A172 (cell line): ENCODE measurements at places on chromosomes 12 and 14. TPM values are rescaled to one million over a fixed set of nuclear protein-coding genes. Genes with fewer than 3 reads are reported as not detected.
A peak's percentile ranks its signal among the peaks of the same experiment; 100 is the strongest.

The GLIPR1L1 gene
- total RNA-seq: not detected in 2 replicates

- DNase-seq: no peak
Observed at GRCh38 chr12:55708695-55709233, 1.1 kb upstream of the ITGA7 start.

- peak; percentile 92 for DNase-seq
Observed at GRCh38 chr12:53984901-53985691, at the start of gene HOXC10. Gene HOXC10 (plus strand): TSS chr12:53985146. CDS start chr12:53985260, 114 bp downstream.

The OR4E2 gene
- total RNA-seq: not detected in 2 replicates

DNA sequence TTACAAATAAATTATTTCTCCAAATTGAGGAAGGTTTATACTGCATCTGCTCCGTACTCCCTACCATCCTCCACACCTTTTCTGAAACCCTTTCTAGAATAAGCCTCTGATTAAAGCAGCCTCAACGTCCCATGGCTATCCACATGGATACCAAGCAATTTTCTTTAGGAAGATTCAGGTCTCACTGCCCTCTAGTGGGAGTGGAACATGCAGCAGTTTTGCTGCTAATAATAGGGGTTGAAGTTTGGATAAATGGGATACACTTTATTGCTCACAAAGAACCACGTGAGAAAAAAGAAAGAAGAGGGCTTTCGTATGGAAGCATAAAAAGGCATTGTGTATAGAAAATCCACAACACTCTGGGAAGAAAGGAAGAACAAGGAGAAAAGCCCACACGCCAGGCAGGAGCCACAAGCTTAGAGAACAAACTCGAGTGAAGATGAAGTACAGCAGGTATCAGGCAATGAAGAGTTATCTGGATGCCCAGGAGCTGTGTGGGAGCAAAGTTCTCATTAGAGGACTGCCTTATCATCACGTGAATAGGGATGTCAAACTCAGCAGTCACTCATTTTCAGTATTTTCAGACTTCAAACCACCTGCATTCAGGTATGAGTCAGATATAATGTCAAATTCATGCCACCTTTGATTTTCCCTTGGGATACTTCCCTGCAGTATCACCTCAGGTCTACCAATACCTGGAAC, 45.8 kb downstream of the CCER1 start:
- DNase-seq: peak; percentile 54

- no peak for DNase-seq
Observed at GRCh38 chr14:52481864-52482263, 70.4 kb downstream of the TXNDC16 start.

The SLC41A2 gene
- total RNA-seq: 22.3 and 34.7 TPM in 2 replicates

DNA sequence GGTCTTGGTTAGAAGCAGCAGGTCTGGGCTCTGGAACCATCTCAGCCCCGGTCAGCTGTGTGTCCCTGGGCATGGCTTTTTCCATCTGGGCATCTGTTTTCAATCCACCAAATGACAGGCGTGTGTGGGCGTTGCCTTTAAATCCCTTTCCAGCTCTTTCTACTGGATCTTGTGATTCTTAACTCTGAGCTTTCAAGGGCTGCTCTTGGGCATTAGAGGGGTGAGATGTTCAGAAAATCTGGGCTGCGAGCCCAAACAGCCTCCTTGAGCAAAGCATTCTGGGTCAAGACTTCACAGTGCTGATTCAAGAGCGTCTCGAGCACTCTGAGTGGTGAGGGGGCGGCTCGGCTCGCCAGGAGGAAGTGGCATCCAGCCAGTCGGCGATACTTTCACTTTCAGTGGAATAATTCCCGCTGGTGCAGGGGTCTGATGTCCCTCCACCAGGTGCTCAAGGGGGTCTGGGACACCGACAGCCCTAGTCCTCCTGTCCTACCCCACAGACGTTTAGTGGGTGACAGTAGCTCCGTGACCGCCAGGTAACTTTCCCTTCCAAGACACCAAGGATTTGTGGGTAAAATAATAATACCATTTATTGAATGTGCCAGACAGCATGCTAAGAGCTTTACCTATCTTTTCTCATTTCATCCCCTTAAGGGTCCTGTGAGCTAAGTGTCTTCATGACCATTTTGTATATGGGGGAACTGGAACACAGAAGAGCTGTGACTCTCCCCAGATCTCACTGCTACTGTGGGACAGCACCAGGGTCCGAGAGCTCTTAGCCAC, 114.0 kb downstream of the PLXNC1 start:
- peak; percentile 67 for DNase-seq

- DNase-seq: no peak
Observed at GRCh38 chr12:34396861-34397590, 374.7 kb downstream of the ALG10 start.

The CPM gene
- 0.24 TPM in 1 of 2 replicates, not detected in the other for total RNA-seq

The PXMP2 gene
- 36.3 and 43.1 TPM in 2 replicates for total RNA-seq

The SLC8A3 gene
- not detected in 2 replicates for total RNA-seq

GRCh38 chr12:11927286-11927935, 143.3 kb upstream of the BCL2L14 start:
- DNase-seq: no peak

- DNase-seq: no peak
Observed at GRCh38 chr12:102069707-102070106, 7.9 kb upstream of the WASHC3 start.

The CCDC197 gene
- total RNA-seq: not detected in 2 replicates

The GUCY2C gene
- not detected in 2 replicates for total RNA-seq

- no peak for DNase-seq
Observed at GRCh38 chr12:27840229-27840999, 60.4 kb upstream of the MANSC4 start.

DNA sequence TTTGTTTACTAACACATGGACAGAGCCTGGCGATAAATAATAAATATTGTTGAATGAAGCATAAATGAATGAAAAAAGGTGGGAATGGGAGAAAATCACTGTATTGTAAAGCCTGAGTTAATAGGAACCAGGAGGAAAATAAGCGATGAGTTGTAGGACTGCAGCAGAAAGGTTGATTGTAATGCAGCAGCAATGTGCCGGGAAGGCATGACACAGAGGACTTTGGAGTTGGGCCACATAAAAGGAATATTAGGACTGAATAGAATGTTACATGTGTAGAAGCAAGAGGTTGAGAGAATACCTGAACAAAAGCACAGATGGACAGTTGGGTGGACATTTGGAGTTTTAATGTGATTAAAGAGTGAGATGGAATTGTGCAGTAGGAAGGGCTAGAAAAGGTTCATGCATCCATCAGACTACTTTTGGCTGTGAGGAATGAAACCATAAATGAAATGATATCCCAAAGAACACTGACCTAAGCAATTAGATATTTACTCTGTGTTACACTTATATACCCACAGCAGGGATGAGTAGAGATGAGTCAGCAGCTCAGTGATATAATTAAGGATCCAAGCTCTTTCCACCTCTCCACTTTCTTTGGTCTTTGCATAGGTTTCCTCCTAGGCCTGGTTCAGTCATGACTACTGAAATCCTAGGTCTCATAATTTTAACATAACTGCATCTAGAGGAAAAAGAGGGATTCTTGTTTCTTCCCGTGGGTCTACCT, 55.4 kb downstream of the CCER1 start:
- peak; percentile 57 for DNase-seq

DNA sequence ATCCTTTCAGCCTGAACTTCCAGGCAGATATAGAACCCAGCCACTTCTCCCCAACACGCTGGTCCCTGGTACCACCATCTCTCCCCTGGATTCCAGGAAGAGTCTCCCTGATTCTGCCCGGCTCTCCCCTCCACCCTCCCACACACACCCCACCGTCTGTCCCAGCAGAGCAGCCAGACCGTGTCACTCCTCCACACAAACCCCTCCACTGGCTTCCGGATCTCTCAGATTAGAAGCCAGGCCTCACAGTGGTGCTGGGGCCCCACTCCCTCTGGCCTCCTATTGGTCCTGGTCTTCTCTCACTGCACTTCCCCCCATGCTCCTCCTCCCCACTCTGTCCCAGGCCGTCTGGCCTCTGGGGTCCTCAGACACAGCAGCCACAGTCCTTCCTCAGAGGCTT, 52.4 kb upstream of the CDKN3 start:
- no peak for DNase-seq

The C1R gene
- 10.7 and 16.0 TPM in 2 replicates for total RNA-seq

- DNase-seq: peak; percentile 28
Observed at GRCh38 chr14:22980672-22981089, 1.7 kb downstream of the AJUBA start.

DNA sequence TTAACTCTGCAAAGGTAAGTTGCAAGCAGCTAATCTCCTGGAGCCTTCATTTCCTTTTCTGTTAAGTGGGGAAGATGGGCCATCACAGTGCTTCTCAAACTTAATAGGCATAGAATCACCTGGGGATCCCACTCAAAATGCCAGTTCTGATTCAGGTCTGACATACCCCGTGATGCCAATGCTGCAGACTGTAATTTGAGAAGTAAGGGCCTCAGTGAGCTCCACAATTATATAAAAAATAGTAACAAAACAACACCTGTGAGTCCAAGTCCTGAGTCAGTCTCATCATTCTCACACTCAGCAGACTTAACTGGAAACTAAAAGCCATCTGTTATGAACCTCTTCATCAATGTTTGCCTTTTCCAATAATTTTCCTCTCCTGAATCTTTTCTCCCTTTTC, 10.8 kb upstream of the PSMA6 start:
- no peak for DNase-seq

DNA sequence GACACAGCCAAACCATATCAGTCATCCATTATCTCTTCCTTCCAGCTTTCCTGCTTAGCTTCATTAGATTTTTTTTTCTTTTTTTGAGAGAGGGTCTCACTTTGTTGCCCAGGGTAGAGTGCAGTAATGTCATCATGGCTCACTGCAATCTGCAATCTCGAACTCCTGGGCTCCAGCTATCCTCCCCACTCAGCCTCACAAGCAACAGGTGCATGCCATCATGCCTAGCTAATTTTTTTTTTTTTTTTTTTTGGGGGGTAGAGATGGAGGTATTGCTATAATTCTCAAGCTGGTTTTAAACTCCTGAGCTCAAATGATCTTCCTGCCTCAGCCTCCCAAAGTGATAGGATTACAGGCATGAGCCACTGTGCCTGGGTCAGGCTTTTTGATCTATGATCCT, 38.3 kb upstream of the PPM1A start:
- DNase-seq: no peak

DNA sequence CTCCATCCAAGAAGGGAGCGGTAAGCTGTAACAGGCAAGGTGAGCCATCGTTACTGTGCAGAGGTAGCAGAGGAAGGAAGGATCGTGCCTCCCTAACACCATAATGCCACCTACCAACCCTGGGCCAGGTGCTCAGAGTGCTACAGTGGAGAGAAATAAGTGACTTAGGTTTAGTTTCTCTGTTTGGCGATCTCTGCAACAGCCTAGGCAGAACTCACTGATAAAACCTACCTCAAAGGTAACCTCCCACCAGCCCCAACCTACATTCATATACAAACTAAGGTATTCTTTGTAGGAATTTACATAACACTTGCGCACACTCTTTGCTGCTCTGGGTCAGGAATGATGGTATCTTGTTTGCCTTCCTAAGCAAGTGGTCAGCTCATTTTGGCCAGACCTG, 93.4 kb upstream of the TMEM132D start:
- DNase-seq: no peak

- DNase-seq: no peak
Observed at GRCh38 chr14:39393289-39393688, 38.9 kb downstream of the FBXO33 start.

DNA sequence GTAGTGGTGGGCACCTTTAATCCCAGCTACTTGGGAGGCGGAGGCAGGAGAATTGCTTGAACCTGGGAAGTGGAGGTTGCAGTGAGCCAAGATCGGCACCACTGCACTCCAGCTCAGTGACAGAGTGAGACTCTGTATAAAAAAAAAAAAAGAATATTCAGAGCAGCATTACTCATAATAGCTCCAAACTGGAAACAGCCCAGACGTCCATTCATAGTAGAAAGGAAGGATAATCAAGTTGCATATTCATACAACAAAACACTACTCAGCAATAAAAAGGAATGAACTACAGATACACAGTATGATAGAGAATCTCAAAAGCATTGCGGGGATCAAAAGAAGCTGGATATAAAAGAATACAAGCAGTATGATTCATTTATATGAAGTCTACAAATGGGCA, 19.1 kb downstream of the TMEM30B start:
- no peak for DNase-seq

The TROAP gene
- total RNA-seq: 38.2 and 45.4 TPM in 2 replicates

GRCh38 chr14:56268039-56268438, 149.8 kb downstream of the PELI2 start:
- no peak for DNase-seq

GRCh38 chr12:8584004-8584403, 28.7 kb downstream of the AICDA start:
- DNase-seq: no peak

The FOXG1 gene
- 0.29 and 0.57 TPM in 2 replicates for total RNA-seq

DNA sequence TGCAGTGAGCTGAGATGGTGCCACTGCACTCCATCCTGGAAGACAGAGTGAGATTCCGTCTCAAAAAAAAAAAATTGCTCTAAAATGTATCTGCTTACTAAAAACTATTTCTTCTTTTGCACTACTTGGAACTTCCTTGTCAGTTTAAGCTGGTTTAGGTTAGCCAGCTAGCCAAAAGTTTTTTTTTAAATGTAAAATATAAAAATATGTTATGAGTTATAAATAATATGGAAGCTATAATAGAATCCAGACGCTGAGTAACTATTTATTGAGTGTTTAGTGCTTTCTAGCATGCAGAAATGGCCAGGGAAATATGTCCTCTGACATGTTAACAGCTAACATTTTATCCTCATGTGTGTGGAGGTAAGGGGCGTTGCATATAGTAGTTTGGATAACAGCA, 85.6 kb downstream of the PLEKHA5 start:
- DNase-seq: no peak

- no peak for DNase-seq
Observed at GRCh38 chr14:82419933-82420332, 886.3 kb upstream of the SEL1L start.

The POTEG gene
- total RNA-seq: not detected in 2 replicates

The CCNK gene
- 5.0 and 7.5 TPM in 2 replicates for total RNA-seq

The COX8C gene
- total RNA-seq: not detected in 2 replicates

The TTC7B gene
- 40.2 and 49.0 TPM in 2 replicates for total RNA-seq

GRCh38 chr14:36701132-36701531, 39.5 kb downstream of the PAX9 start:
- DNase-seq: no peak

The KERA gene
- total RNA-seq: not detected in 2 replicates

GRCh38 chr12:116545936-116546335, 13.2 kb upstream of the MAP1LC3B2 start:
- DNase-seq: no peak

GRCh38 chr12:89494411-89495231, 30.0 kb downstream of the GALNT4 start:
- DNase-seq: no peak

- DNase-seq: peak; percentile 70
Observed at GRCh38 chr14:55123101-55123500, 6.0 kb upstream of the LGALS3 start.

The SERPINA12 gene
- not detected in 2 replicates for total RNA-seq

DNA sequence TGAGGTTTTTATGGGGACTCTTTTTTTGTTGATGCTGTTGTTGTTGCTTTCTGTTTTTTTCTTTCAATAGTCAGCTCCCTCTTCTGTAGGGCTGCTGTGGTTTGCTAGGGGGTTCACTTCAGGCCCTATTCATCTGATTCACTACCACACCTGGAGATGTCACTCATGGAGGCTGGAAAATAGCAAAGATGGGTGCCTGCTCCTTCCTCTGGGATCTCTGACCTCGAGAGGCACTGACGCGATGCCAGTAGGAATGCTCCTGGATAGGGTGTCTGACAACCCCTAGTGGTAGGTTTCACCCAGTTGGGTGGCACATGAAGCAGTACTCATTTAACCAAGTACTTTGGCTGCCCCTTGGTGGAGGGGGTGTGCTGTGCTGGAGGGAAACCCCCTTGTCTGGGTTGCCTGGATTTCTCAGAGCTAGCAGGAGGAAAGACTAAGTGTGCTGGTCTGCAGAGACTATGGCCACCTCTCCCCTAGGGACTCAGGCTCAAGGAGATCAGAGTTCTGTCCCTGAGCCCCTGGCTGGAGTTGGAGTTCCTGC, 745.5 kb downstream of the TMTC2 start:
- DNase-seq: no peak

The EXOC3L4 gene
- 3.7 and 8.2 TPM in 2 replicates for total RNA-seq
